ENCODE measurements at places on chromosomes 5 and 9. TPM values are rescaled to one million over a fixed set of nuclear protein-coding genes. Genes with fewer than 3 reads are reported as not detected.

Gene DDX46
- 68.8 TPM for total RNA-seq

Gene SLC46A2
- not detected for total RNA-seq

DNA sequence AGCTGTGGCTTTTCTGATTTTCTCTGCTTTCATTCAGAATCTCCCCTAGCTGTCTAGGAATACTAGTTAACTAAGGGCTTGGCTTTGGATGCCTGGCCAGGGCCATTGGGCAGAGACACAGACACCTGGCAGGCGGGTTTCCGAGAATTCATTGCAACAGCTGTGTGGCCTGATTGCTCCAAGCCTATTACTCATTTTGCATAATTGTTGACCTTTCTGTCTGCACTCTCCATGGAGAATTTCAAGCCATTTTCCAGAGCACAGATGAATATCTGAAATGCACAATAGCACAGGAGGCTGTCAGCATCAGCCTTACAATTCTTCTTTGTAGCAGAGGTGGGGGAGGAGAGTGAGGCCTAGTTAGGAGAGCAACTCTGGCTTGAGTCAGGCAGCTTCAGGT, 310.5 kb downstream of the DMAC1 start:
- no peak for DNase-seq

DNA sequence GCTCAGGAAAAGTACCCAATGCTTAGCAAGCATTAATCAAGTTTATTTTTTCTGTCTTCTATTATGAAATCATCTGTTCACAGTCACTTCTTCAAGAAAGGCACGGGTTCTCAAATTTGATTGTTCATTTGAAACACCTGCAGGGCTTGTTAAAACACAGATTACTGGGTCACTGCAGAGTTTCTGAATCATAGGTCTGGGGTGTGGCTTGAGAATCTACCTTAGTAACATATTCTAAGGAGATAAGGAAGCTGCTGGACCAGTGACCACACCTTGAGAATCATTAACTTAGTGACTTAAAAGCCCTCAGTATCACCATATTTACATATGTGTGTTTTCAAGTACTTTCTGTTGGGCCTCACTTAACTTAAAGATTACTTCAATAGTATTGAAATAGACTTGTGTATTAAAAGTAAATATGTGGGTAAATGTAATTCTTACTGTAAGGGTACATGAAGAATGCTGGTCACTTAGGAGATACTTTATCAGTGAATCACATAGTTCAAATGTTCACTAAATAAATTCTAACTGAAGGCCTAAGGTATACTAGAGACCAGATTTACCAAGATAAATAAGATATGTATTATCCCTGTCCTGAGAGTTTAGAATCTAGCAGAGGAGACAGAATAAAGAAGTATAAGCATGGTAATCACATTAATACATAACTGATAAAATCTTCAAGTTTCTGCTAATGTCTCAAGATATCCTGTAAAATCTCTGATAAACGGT, 1342.1 kb upstream of the C9orf72 start:
- no peak for DNase-seq

DNA sequence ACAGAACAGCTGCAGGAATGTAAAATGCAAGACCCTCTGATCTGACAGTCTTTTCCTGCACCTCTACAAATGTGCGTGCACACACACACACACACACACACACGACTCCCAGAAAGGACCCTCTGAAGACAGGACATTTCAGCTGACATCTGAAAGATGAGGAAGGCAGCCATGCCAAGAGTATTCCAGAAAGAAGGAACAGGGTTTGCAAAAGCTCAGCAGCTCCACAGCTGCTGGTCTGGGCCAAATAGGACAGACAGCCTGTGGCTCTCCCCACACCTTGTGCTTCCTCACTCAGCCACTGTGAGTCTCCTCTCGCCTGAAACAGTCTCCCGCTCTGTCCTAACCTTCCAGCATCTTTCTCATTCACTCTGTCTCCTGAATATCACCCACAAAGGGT, 189.0 kb downstream of the PALM2AKAP2 start:
- no peak for DNase-seq

GRCh38 chr5:53017383-53017782, 28.2 kb downstream of the ITGA2 start:
- no peak for DNase-seq
